C1 segment of cervical spinal cord (tissue), 14 donors: ENCODE measurements at places on chromosomes 2 and 18.

- no peak for DNase-seq
Observed at GRCh38 chr18:7002107-7002506, 115.5 kb downstream of the LAMA1 start.

DNA sequence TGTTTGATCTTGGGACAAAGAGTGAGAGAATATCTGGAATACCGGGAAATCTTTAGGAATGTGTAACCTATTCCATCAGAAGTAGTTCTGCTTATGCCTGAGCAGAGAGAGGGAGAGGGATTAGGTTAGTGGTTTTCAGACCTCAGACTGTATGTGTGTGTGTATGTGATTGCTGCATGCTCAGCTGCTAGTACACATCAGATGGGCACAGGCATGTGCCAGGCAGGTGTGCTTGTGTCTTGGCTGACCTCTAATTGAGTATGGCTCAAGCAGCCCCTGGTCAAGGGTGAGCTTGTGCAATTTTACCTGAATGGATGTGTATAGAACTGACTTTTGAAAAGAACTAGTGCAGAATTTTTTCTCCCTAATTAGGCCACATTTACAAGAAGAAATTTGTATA lies 91.2 kb downstream of the INSIG2 start:
- DNase-seq: no peak

DNA sequence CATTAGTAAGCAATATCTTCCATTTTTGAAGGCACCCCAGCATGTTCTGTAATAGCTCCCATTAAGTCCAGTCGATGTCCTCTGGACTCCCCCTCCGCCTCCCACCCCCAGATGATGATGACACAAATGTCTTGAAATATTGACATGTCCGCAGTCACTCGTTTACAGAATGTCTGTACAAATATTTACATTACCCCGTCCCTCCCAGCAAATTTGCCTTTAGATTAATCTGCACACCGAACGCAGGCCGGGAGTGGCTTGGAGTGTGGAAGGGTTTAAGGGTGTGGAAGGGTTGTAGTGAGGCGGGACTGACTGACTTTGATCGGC lies 853 bp upstream of the OSBPL6 start:
- DNase-seq: no peak

DNA sequence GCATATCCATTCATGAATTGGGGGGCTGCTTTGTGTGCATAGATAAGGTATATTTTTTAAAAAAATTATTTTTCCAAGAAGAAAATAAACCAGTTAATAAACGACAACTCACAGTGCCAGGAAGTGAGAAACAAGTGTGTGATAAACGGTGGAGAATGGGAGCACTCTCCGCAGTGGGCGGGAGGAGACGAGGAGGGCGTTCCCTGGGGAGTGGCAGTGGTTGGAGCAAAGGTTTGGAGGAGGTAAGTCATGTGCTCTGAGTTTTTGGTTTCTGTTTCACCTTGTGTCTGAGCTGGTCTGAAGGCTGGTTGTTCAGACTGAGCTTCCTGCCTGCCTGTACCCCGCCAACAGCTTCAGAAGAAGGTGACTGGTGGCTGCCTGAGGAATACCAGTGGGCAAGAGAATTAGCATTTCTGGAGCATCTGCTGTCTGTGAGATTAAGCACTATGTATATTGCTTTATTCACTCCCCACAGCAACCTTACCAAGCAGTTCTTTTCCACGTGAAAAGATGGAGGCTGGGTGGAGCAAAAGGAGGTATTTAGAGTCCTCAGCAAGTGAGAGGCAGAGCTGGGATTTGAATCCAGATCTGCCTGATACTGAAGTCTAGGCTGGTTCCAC lies 27.0 kb upstream of the CASP8 start:
- no peak for DNase-seq

- DNase-seq: no peak
Observed at GRCh38 chr2:16045653-16046352, 105.5 kb downstream of the MYCN start.

- no peak for DNase-seq
Observed at GRCh38 chr2:149021761-149022160, 16.7 kb upstream of the LYPD6B start.
